Tongue (tissue), 3 donors: ENCODE measurements at places on chromosomes 3 and 15.

- no peak for DNase-seq
These were observed 15.6 kb upstream of the IGSF10 start for GRCh38 chr3:151476344-151477018.

DNA sequence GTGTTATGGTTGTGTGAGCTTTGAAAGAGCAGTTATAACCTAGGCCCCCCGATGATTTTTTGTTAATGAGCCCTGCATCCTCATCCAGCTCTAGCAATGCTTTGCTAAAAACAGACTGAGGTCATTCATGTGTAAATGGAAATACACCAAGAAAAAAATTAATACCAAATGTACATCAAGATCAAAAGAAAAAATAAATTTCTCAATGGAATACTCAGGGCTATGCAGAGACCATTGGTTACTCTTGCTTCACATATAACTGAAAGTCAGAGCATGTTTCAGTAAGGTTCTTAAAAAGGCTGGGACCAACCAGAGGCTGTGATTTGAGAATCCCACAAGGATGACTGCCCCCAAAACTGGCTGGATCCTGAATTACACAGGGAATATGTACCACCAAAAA, 48.0 kb downstream of the ARHGAP31 start:
- DNase-seq: peak; percentile 26

- DNase-seq: peak; percentile 31
These were observed 17.9 kb upstream of the FAN1 start for GRCh38 chr15:30885814-30886213.

DNA sequence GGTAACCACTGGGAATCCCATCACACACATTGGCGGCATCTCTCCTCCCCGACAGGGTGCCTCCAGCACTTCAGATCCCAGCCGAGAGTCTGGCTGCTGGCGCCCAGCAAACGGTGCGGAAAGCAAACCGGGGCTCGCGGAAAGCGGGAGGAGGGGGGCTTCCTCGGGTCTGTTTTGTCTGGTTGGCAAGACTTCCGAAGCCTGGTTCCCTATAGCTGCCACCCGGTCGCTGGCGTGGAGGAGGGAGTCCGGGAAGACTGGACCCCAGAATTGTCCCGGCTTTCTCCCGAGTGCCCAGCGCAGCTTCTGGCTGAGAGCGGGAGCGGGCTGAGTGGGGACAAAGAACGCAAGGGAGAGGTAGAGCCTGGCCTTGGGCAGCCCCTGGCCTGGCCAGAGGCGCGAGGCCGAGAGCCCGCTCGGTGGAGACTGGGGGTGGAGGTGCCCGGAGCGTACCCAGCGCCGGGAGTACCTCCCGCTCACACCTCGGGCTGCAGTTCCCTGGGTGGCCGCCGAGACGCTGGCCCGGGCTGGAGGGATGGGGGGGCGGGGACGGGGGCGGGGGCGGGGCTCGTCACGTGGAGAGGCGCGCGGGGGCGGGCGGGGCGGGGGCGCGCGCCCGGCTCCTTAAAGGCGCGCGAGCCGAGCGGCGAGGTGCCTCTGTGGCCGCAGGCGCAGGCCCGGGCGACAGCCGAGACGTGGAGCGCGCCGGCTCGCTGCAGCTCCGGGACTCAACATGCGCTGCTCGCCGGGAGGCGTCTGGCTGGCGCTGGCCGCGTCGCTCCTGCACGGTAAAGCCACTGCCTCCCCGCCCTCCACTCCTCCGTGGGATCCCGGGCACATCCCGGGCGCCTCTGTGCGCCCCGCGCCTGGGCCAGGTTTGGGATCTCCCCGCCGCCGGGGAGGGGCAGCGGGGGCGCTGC, at the start of gene CHRNA7:
CHRNA7 (plus strand) TSS at position 654 of the 920 bp plus-strand sequence; CDS start at position 734, 80 bp downstream.
- peak; percentile 75 for DNase-seq

GRCh38 chr15:101362986-101363566, 68.0 kb upstream of the SNRPA1 start:
- DNase-seq: no peak

GRCh38 chr15:48681353-48681752, 35.8 kb upstream of the FBN1 start:
- DNase-seq: no peak

GRCh38 chr3:55910543-55910942, 423.4 kb upstream of the WNT5A start:
- DNase-seq: no peak

DNA sequence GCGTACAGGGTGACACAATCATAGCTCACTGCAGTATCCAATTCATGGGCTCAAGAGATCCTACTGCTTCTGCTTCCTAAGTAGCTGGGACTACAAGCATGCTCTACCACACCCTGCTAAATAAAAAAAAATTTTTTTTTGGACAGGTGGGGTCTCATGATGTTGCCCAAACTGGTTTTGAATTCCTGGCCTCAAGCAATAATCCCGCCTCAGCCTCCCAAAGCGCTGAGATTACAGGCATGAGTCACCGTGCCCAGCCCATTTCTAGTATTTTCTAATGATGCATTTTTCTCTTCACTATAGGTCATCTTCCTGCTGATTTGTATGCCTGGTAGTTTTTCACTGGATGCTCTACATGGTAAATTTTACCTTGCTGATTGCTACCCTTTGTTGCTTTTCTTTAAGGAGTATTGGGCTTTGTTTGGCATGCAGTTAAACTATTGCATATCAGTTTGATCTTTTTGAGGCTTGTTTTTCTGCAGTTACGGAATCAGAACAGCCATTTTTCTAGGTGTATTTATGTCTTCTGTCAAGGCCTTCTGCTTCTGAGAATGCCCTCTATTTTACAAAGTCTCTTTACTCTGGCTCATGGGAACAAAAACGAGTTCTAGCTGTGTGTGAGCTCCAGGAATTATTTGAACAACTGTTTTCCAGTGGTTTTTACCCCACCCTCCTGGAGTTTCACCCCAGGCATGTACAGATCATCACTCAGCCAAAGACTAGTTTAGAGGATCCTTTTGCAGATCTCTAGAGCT, 14.2 kb upstream of the NPTN start:
- DNase-seq: no peak

- no peak for DNase-seq
These were observed 12.0 kb downstream of the EFCAB12 start for GRCh38 chr3:129416415-129416814.

- peak; percentile 73 for DNase-seq
These were observed 44.7 kb downstream of the GTPBP8 start for GRCh38 chr3:113035387-113035982.

- DNase-seq: peak; percentile 54
These were observed 152.9 kb upstream of the GOLIM4 start for GRCh38 chr3:168248383-168249204.

- peak; percentile 40 for DNase-seq
These were observed 212.0 kb downstream of the FEZF2 start for GRCh38 chr3:62161371-62161770.

- no peak for DNase-seq
These were observed 270.7 kb upstream of the SLITRK3 start for GRCh38 chr3:165466856-165467255.

DNA sequence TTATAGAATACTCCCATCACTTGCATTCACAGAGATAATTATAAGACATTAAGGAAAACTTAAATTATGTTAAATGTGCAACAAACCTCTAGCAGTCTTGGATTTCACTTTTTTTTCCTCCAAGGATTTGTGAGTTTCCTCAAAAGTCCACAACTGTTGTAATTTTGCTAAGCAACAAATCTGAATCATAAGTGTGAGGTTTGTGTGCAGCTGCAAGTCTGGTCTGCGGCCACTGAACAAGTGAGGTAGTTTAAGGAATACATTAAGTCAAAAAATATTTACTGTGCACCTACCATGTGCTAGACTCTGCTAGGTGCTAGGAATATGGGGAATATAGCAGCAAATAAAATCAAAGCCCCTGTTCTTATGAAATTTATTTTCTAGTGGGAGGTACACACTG, 70.2 kb downstream of the LRRC28 start:
- DNase-seq: no peak

GRCh38 chr3:185929192-185930151, 8.3 kb downstream of the TRA2B start:
- no peak for DNase-seq

GRCh38 chr15:69093614-69094013, 66.8 kb upstream of the GLCE start:
- DNase-seq: no peak

DNA sequence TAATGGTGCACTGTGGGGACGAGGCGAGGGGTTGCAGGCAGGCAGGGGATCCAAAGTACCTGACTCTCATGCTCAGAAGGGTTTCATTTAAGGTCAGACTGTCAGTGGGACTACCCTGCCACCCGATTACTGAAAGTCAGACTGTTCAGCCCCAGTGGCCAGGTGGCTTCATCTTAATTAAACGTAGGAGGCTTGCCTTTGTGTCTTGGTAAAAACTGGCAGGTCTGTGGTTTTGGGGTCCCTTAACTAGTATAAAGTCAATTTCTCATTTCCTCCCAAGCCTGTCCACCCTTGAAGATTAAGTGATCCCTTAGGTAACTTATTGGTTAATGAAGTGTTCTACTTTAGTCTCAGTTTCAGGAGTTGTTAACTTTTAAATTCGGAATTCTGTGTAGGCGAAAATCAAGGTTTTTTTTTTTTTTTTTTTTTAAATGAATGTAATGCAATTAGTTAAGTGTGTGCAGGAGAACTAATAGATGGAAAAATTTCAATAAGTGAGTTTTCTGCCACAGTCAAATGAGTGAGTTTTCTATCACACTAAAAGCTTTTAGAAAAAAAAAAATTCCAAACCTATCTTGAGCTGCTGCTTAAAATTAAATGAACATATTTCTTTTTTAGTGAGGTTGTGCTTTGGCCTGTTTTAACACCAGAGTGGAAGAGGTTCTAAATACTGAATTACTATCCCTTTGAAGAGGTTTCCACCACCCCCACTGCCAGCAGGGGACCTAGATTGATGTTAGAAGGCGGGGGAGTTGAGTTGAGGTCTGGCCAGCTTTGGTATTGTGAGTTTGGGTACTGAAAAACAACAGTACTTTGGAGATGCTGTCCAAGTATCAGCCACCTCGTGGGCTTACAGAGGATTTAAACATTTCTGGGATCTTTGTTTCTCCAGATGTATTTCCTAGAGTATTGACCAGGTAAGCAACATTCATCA, 15.2 kb downstream of the ITPR1 start:
- no peak for DNase-seq

GRCh38 chr3:97838393-97838792, 16.6 kb downstream of the CRYBG3 start:
- DNase-seq: no peak

DNA sequence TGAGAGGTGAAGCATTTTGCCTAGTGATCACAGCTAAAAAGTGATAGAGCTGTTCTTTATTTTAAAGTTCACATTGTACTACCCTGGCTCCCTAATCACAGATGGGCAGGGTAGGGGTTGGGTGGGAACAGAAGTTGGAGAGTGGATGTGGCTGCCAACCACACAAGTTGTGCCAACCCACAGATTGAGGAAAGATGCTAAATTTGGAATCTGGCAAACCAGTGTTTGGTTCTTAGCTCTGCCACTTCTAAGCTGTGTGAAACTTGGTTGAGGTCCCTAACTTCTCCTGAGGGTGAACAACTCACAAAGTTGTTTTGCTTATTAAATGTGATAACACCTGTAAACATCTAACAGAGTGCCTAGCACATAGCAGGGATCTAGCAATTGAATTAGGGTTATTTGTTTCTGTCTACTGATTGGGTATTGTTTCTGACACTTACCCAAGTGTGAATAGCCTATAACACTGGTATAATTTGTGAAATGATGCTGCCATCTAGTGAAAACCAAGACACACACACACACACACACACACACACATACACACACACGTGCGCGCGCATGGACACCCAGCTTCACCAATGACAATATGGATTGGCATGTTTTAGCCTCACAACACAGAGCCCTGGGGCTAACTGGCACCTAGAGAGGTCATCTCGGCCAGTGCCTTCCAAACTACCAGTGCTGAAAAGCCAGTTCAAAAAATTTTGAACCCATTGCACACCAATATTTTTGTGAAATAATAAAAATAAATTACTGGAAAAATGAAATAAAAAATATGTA, 25.3 kb downstream of the ADGRG7 start:
- DNase-seq: no peak

DNA sequence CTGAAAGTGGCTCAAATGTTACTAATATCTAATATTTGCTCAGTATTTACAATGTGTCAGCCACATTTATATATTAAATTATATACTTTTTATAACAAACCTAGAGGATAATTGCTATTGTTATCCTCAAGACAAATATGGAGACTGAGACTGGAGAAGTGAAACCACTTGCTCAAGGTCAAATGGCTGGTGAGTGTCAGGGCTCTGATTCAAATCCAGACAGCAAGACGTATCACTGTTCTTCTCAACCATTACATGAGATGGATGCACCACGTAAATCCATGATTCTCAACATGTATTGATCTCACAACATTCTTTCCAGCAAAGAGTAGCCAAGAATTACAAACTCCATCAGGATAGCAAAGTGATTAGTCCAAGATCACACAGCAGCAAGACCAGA, 53.8 kb upstream of the CPB1 start:
- no peak for DNase-seq

DNA sequence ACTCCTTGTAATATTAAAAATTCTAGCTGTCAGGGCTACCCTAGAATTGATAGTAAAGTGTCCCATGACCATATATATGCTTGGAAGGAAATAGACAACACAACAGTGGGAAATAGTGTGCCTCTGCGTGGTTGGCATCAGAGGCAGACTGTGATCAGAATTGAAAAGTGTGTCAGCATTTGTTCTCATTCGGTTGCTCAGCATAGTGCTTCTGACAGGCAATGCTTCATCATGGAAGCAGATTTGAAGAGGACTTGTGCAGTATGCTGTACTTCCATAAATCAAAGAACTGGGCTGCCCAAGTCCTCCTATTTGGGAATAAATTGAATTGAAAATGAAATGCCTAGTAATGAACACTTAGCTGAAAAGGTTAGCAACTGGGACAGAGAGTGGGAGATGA, 435.7 kb downstream of the DIPK2A start:
- no peak for DNase-seq

DNA sequence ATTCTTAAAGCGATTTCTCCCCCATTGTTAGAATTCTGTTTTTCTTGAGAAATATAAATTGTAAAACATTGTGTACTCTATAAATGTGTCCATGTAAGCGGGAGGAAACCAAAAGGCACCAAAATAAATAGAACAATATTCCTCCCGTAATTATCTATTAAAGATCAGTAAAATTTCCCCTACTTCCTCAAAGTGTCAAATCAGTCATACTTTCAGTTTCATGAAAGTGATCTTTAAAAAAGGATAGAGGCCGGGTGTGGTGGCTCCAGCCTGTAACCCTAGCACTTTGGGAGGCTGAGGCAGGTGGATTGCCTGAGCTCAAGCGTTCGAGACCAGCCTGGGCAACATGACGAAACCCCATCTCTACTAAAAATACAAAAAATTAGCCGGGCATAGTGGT, 278.9 kb downstream of the MECOM start:
- DNase-seq: no peak
